ENCODE measurements at places on chromosomes 1 and 21. TPM values are rescaled to one million over a fixed set of nuclear protein-coding genes. Genes with fewer than 3 reads are reported as not detected.

GRCh38 chr1:203286161-203286984 lies 18.9 kb upstream of the BTG2 start:
- peak; percentile 64 for DNase-seq

DNA sequence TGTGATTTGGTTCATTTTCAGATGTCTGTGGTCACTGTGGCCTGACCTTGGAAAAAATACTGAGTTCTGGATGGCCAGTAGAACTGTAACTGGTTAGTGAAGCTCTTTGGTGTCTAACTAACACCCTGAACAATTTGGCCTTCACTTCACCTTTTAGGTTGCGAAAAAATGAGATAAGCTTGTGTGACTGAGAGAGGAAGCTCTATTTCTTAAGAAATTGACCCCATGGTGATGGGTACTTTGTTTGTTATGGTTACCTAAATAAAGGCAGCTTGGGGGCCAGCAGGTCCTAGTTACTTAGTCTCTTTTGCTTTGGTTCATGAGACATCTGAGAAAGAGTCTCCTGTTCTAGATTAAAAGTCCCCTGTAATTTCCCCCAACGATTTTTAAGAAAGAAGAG lies 181.6 kb downstream of the ZNF326 start:
- no peak for DNase-seq

- no peak for DNase-seq
These were observed 10.5 kb downstream of the TENT5C start for GRCh38 chr1:117616356-117616755.

DNA sequence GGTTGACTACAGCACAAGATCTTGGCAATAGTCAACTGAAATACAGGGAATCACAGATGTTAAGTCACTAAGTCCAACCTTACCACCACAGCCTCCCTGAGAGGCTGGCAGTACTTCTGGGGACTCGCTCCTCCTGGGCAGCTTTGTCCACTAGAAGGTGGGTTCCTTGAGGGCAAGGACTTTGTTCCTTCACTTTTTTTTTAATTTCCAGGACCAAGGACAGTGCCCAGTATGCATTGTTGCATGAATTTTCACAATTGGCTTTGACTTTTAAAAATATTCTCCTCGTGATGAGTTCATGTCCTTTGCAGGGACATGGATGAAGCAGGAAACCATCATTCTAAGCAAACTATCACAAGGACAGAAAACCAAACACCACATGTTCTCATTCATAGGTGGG lies 96.7 kb upstream of the IGSF21 start:
- DNase-seq = no peak

DNA sequence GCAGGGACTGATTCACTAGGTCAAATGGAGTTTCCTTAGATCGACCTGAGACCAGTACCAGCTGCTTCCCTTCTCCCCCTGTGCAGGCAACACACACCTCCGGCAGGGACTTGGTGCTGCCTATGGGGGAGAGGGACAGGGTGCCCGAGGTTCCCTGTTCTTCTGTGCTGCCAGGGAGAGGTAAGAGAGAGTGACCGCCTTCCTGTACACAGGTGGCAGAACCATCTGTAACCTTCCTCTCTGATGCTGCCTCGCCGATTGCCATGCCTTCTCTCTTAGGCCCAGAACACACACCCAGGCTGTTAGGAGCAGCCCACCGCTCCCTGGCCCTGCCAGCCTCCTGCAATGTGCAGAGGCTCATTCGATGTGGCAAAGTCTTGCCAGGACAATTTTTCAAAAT lies 9.3 kb downstream of the MYOC start:
- no peak for DNase-seq

- DNase-seq = no peak
These were observed 33.1 kb downstream of the SIPA1L2 start for GRCh38 chr1:232596666-232597303.

GRCh38 chr1:47444562-47445465 lies 7.0 kb downstream of the FOXD2 start:
- no peak for DNase-seq

DNA sequence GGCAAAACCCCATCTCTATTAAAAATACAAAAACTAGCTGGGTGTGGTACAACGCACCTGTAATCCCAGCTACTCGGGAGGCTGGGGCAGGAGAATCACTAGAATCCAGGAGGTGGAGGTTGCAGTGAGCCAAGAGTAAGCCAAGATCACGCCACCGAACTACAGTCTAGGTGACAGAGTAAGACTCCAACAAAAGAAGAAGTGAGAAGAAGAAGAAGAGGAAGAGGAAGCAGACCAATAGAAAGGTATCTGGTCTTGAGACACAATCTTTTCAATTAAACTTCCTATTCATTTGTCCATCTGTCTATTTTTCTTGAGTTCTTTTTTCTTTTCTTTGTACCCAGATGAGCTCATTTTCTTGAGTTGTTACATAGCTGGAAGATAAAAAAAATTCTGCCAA lies 55.7 kb upstream of the ACADM start:
- no peak for DNase-seq

- no peak for DNase-seq
These were observed 53.5 kb downstream of the MIGA1 start for GRCh38 chr1:77832901-77833300.

DNA sequence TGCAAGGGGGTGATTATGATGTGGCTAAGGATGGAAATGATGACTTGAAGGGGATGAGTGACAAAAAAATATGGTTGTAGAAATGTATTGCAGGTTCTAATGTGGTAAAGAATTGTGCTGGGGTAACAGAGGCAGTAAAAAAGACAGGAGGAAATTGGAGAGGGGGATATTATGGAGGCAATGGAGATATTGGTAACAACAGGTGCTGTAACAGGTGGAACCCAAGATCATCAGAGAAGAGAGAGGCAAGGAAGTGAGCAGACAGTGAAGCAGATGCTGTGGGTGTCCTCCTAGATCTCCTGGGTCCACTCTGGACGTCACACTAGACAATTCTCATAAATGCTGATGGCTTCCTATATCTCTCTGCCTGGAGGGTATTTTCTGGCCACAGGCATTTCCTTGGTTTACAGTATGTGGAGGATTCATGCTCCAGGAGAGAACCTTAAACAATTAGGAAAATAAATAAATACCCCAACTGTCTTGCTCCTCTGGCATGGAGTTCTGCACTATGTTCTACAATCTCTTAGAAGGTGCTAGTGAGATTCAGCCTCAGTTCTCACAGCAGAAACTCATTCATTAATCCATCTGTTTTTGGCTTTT lies 620.3 kb upstream of the PLXNA2 start:
- DNase-seq = no peak

- no peak for DNase-seq
These were observed 150.6 kb upstream of the ZC3H12A start for GRCh38 chr1:37323486-37324377.

- DNase-seq = no peak
These were observed 25.5 kb upstream of the ZC3H12A start for GRCh38 chr1:37448691-37449417.

DNA sequence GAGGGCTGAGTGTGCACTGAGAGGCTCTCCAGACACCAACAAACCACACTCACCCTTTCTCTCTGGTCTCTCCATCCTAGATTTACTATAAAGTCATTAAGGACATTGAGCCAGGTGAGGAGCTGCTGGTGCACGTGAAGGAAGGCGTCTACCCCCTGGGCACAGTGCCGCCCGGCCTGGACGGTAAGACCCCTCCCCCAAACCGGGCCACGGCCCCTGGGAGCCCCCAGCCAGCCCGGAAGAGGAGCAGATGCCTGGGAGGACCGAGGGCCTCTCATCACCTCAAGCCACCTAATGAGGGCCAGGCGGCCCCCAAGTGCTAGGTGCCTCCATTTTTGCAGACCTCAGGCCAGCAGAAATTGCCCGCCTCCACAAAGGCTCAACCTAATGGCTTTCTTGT lies 58.1 kb upstream of the ARHGEF16 start:
- DNase-seq = no peak

DNA sequence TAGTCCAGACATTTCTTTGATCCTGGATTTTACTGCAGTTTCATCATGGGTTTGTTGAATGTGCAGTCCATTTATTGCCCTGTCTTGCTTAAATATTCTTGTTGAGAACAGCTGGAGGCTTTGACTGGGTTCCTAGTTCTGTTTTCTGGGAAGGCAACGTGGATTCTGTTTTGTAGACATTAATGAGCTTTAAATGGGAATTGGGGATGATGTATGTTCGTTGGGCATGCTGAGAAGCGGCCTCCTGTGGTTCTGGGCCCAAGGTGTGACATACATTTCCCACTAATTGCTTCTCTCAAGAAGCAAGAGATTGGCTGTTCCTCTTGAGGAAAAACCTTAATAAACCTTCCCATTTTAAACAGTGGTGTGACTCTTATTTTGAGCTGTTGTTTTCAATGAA lies 22.9 kb downstream of the INKA2 start:
- DNase-seq = no peak

- DNase-seq = no peak
These were observed 41.4 kb upstream of the GJB5 start for GRCh38 chr1:34713443-34713842.

GRCh38 chr1:50651476-50652263 lies 228.4 kb upstream of the DMRTA2 start:
- DNase-seq = no peak

- no peak for DNase-seq
These were observed 499.0 kb downstream of the NUF2 start for GRCh38 chr1:163820766-163821165.

DNA sequence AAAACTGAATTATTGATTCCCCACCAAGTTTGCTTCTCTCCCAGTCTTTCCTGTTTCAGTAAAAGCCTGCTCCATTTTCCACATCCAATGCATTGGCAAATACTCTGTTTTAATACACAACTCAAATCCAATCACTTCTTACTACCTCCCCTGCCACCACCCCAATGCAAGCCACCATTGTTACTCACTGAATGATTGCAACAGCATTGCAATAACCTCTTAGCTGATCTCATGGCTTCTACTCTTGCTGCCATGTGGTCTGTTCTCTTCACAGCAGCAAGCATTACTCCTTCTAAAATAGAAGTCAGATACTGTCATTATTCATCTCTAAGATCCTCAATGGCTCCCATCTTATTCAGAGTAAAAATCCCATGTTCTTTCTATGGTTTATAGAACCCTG lies 123.4 kb downstream of the ATP6V1G3 start:
- DNase-seq = no peak

GRCh38 chr1:45929257-45929687 lies 125.9 kb downstream of the MAST2 start:
- no peak for DNase-seq

GRCh38 chr21:28590026-28590425 lies 402.7 kb downstream of the LTN1 start:
- DNase-seq = no peak

DNA sequence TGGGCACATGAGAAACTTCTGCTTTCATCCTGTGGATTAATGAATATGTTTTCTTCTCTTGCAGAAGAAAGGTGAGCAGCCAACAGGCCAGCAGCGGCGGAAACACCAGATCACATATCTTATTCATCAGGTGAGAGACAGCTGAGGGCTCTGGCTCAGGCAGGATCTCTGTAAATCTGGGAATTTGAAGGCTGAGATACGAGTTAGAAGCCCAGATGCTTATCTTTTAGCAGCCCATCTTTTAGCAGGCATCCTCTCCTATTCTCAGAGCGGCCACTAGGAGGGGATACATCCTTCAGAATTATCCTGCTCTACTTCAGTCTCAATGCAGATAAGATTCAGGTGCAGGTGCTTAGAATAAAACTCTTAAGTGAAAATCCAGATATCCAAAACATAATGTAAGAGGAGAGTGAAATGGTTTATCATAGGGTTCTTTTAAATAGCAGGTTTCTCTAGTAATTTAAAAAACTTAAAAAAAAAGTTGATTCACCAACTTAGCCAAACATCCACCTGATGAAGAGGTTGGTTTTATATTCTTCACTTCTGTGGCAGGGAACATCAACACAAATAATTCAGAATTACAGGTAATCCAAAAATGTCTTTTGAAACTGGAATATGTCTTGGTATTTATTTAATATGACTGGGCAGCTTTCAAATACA lies 19.3 kb downstream of the SH2D2A start:
- DNase-seq = no peak

GRCh38 chr1:65164633-65165032 lies 16.6 kb downstream of the AK4 start:
- no peak for DNase-seq

DNA sequence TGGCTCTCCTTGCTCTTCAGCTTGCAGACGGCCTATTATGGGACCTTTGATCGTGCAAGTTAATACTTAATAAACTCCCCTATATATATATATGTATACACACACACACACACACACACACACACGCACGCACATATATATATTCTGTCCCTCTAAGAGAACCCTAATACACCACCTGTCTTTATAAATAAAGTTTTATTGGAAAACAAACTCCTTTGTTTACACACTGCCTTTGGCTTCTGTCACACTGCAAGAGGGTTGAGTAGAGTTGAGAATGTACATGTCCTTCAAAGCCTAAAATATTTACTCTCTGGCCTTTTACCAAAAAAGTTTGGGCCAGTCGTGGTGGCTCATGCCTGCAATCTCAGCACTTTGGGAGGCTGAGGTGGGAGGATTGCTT lies 26.2 kb upstream of the SIM2 start:
- no peak for DNase-seq

DNA sequence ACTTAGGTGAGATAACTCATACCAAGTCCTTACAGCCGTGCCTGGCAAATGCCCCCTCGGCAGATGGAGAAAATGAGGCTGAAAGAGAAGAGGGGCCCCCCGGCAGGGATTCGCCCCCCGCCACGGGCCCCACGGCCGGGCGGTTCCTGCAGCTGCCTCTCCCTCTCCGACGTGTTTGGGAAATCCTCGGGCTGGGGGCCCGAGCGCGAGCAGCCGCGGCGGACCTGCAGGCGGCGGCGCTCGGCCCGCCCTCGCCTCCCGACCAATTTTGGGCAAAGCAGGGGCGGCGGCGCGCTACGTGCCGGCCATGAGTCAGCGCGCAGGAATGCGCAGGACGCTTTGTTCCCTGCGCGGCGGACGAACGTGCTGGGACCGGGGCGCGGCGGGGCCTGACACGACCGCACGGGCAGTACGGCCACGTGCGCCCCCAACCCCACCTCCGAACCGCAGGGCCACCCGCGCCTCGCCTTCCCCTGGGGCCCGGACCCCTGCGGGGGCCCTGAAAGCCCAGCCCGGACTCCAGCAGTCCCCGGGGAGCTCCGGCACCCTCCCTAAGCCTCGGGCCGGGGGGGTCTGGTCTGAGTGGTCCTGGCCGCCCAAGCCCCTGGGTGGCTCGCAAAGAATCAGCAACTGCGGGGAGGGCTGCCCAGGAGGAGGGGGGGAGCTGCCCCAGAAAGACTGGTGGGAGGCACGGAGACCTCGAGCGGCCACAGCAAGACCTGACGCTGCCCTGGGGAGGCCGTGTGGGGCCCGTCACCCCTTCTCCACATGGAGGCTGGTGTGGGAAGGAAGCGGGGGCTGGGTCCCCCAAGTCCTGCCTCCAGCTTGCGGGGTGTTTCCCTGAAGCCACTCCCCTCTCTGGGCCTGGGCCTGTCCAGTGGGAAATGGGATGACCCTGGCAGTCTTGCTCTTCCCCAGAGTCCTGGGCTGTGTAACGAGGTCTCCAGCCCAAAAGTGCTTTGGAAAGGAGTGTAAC lies 11.9 kb upstream of the EDN2 start:
- peak; percentile 53 for DNase-seq

Gene LSM10
- total RNA-seq = 3.1 TPM

Gene AMY1A
- total RNA-seq = not detected

Gene NBPF11
- total RNA-seq = 12.0 TPM

Gene FTCD
- not detected for total RNA-seq

Gene CYP4Z1
- 0.47 TPM for total RNA-seq

Gene CFAP107
- not detected for total RNA-seq

Gene AMY1B
- total RNA-seq = not detected

Gene PLPP3
- total RNA-seq = 36.5 TPM

Gene PIGM
- 9.5 TPM for total RNA-seq

Gene LRRC38
- not detected for total RNA-seq

Gene TMEM9
- total RNA-seq = 54.4 TPM

Gene RAB7B
- 0.78 TPM for total RNA-seq

Gene RNU1-4
- under 0.01 TPM for total RNA-seq

Gene ACTN2
- total RNA-seq = 59.1 TPM

Gene ARHGEF2
- total RNA-seq = 129 TPM

Gene SLX9
- 6.1 TPM for total RNA-seq
